Stimulated activated CD4-positive, alpha-beta T cell treated with anti-CD3 and anti-CD28 coated beads, Interleukin-15, amount 100 ng/mL, for 1 hour (primary cell): ENCODE measurements at places on chromosomes 1 and 21.

GRCh38 chr1:86714561-86715244 is 10.3 kb downstream of the SH3GLB1 start:
- no peak for DNase-seq

DNA sequence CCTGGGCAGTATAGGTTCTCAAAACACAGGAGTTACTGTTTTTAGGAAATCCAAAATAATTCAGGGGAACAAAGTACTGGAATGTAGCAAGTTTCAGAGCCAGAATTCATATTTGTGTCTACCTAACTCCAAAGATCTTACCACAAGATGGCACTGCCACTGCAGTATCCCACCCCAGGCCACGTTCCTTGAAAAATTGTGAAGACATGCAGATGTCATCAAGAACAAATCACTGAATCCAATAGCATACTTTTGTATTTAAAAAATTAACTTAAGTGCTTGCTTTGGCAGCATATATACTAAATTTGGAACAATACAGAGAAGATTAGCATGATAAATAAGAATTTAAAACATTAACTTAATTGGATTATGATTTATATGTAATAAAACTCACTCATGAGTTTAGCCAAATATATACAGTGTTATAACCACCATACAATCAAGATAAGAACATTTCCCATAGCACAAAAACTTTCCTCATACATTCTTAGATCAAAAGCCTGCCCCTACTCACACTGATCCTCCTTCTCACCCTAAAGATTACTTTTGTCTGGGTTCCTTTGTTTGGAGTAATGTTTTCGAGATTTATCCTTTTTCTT is 209.9 kb downstream of the FAF1 start:
- DNase-seq: no peak

DNA sequence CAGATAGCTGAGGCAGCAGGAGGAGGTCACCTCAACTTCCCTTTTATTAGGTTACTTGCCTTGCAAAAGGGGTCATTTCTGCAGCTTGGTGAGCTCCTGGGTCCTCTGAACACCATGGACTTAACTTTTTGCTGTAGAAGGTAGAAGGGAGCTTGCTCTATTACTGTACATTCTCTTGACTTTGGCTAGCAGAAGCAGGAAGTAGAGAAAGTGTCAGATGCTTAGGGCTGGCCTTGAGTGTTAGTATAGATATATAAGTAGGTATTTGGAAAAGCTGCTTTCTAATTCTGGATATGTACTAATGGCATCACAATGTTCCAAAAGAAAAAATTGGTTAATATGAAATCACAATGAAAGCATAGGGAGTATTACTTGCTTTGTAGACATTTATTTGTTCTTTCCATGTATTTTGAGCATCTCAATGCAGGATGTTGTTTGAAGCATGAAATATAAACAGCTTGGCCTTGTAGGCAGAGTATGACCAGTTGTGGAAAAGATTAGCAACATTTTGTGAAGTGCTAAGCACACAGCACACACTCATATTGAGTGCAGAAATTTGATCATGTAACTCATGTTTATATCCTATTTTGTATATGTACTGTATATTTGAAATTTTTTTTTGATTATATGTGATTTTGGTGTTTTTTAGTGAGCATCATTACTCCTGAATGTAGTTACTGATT is 108.8 kb downstream of the DYRK1A start:
- DNase-seq: no peak

DNA sequence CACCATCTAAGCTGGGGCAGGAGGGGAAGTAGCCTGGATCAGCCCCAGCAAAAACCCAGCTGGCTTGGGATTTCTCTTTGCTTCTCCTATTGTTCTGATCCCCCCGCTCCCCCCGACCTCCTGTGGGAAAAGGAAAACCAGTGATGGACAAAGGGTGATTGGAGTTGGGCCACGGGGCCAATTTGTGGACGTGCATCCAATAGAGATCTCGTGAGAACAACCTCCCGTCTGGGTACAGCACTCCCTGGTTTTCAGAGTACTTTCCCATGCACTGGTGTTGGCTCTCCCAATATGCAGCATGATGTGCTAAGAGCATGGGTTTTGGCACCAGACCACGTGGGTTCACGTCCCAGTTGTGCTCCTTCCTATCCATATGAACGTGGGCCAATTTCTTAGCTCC is 9.0 kb downstream of the BLACAT1 start:
- no peak for DNase-seq

- peak; percentile 6 for DNase-seq
These were observed 31.3 kb downstream of the NCMAP start for GRCh38 chr1:24586970-24587820.

- peak; percentile 38 for DNase-seq
These were observed 14.0 kb upstream of the CDA start for GRCh38 chr1:20574686-20575540.

DNA sequence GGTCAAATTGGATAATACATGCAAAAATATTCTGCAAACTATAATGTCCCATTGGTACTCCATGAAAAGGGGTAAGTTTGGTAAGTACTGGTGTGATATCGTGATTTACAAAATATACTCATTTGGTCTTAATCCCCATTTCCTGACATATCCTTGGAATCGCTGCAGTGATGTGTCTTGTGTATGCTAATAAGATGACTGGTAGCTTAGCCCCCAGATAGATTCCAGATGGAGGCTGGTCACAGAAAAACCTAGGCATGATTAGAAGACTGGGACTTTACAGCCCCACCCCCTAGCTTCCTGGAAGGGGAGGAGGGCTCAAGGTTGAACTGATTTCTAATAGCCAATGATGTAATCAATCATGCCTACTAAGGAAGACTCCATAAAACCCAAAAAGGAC is 3.0 kb downstream of the VAMP4 start:
- DNase-seq: no peak

- no peak for DNase-seq
These were observed 240.1 kb downstream of the KCTD3 start for GRCh38 chr1:215807218-215807617.

DNA sequence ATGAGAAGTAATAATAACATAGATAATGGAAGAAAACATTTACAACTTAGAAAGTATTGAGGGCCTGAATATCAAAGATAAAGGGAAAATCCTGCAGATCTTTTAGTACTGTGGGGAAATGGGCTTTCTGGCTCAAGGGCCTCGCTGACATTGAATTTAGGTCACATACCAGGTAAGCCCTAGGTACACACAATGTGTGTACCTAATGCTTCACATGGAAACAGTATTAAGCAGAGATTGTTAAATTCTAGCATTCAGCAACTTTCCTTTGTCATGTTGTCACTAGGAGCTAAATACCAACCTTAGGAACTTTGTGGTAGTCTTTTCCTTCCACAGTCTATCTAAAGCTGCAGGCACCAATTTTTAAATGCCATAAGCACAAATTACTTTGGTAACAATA is 49.7 kb downstream of the ODF2L start:
- no peak for DNase-seq

DNA sequence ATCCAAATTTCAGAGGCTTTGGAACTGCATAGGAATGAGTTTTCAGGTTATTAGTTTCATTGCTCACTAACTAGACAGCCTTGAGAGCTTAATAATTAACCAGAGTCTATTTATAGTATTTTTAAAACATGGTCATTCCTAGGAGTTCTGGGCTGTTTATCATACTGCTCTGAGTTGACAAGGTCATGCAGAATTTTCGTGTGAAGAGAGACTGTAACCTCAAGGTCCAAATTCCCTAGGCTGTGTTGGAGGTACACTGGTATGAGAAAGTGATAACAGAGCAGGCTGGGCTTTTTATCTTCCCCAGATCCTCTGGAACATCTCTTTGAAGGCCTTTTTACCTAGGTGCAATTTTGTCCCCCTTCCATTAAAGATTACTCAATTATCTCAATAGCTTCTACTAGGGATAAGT is 736.3 kb downstream of the LTN1 start:
- no peak for DNase-seq

- no peak for DNase-seq
These were observed 43.6 kb downstream of the PBX1 start for GRCh38 chr1:164602480-164603093.

- DNase-seq: no peak
These were observed 70.1 kb downstream of the SLC25A24 start for GRCh38 chr1:108129999-108130398.

GRCh38 chr1:20069874-20070273 is at the start of gene PLA2G5:
TSS of gene PLA2G5 (plus strand) at chr1:20070194. CDS start at chr1:20084831, 14,637 bp downstream.
- DNase-seq: no peak

DNA sequence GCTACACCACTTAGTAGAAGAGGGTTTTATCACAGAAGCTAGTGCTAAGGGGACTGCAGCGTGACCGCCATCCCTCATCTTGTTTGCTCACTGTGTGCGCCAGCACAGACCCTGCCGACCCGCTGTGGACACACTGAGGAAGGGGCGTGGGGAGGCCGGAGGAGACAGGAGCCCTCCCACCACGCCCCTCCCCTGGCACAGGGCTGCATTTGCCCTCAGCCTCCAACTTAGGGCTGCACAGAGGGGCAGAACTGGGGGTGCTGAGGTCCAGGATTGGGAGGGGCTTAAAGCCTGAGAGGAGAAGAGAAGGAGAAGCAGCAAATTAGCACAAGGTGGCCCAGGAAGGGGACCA is 37.2 kb downstream of the RRP1 start:
- DNase-seq: no peak
